Hindlimb muscle (tissue), 1 donor: ENCODE measurements at places on chromosomes 13 and 19. TPM values are rescaled to one million over a fixed set of nuclear protein-coding genes. Genes with fewer than 3 reads are reported as not detected.
A peak's percentile ranks its signal among the peaks of the same experiment; 100 is the strongest.

FFAR3 gene
- polyA plus RNA-seq, result not detected

RGCC gene
- 18.5 TPM for polyA plus RNA-seq

GRCh38 chr13:80196756-80197155, 144.2 kb downstream of the SPRY2 start:
- DNase-seq, result no peak

DNA sequence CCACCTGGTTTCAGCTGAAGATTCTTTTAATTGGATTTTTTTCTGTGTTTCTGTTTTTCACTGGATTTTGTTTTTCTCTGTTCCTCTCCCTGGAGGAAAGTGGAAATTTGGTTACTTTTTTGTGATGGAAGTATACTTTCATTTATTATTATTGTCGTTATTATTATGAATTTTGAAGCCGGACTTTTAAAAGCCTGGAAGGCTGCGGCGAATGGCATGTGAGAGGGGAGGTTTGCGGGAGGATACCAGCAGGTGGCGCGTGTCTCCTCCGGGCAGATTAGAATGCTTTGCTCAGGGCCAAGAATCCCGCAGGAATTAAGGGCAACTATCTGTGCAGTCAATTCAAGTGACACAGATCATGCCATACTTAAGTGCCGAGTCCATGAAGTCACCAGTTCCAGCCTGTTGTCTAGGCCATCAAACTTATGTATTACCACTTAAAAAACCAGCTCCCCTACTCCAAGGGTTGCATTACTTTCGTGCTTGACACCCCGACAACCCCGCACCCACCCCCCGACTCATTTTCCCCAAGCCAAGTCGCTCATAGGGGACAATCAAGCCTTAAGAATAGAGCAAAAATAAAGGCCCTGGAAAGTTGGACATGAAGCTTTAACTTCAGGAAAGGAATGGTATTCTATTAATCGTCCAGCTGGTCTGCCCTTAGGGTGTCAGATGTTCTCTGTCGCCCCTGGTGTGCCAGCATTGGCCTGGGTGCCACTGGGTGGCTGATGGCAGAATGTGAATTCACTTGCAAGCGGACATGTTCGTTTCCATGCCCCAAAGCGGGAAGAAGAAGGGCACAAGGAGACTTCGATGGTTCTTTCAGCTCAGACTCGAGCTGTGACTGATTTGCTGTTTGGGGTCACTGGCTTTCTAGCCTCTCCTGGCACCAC, 1.3 kb upstream of the LRCH1 start:
- no peak for DNase-seq

DNA sequence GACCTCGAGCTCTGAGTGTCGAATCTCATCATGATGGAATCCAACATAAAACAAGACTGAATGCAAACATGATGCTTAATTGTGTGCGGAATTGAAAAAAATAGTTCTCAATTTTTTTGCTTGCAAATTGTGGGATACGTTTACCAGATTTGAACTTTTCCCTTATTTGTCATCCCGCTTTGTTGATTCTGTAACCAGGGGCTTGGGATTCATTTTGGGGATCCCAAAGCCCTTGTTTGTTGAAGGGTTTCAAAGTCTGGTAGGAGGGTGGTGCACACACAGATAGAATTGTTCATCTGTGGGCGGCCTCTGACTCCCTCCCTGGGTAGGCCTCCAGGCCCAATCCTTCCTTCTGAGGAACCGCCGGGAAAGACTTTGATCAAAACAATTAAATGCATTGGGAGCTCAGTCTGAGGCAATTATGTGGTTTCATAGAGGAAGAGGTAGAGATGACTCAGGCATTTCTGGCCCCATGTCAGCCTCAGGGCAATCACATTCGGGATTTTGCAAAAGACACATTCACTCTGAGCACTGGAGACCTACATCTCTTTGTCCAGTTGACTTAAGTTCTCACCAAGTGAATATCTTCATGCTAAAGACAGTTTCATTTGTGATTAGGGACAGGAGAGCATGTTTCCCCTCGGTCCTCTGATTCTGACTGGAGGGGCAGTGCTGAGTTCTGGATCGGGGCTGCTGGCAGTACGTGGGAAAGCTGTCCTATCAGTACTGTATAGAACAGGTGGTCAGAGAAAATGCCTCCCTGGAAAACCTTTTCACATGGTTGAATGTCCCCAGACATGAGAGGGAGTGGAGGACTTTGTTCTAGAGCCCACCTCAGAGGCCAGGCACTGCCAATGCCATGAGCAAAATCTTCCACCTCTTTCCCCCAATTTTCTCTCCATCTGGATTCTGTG, 27.8 kb upstream of the IGFL4 start:
- no peak for DNase-seq

GRCh38 chr19:33627962-33628839, 6.4 kb downstream of the CHST8 start:
- no peak for DNase-seq

DNA sequence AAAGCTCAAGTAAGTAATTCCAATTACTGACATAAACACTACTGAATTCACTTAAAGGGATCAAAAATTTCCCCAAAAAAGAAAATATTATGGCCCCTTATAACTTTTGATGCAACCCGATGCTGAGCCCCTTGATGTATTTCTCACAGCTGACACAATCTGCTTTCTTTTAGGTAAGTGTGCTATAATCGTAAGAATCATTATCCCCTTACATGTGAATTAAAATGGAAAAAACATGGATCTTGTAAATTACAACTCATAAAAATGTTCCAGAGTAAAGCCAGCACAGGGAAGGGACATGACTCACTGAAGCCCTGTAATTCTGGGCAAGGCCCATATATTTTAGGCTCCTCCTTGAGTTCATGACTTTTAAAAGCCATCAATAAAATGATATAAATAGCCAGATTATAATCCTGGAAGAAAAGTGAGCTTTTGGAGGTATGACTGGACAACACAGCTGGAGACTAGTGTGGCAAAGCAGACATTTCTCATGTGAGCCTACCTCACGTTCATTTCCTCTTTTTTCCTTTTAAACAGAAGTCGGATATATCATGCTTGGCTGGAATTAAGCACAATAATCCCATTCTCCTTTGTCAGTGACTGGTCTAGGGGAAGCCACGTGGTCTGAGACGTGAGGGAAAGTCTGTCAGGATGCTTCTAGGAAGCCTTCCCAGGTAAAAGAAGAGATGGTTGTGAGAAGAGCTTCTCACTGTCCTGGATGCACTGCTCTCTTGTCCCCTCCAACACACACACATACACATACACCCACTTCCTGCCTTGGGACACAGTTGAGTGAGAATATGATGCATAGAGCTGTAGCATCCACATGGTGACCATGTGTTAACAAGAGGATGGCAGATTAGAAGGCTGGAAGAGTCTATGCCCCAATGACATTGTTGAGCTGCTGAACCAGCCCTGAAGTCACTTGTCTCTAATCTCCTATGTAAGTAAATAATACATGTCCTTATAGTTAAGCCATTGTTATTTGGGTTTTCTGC, 165.4 kb downstream of the RGCC start:
- DNase-seq, result no peak

DNA sequence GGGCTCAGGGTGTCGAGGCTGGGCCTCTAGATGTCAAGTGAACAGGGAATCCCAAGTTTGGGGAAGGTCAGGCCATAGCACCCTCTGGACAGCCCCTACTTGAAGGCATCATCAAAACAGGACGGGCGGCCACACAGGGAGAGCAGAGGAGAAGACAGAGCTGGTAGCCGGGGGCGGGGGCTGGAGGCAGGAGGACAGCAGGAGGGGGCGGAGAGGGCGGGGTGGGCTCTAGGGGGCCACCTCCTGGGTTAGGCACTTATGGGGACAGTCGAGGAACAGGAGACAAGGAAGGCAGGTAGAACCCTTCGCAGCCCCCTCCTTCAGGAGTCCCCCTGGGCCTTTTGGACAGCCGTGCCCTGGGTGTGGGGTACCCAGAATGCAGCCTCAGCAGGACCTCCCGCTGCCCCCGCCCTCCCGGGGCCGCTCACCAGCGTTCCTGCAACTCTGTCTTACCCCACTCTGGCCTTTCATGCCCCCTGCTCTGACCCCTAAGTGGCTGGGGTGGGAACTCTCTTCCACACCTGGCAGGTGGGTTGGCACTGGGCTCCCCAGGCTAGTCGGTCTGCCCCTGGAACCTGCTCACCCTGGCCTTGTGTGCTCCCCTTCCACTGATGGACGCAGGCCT, 5.8 kb downstream of the SSBP4 start:
- no peak for DNase-seq

GRCh38 chr19:47479701-47480503, 4.1 kb downstream of the KPTN start:
- no peak for DNase-seq

DNA sequence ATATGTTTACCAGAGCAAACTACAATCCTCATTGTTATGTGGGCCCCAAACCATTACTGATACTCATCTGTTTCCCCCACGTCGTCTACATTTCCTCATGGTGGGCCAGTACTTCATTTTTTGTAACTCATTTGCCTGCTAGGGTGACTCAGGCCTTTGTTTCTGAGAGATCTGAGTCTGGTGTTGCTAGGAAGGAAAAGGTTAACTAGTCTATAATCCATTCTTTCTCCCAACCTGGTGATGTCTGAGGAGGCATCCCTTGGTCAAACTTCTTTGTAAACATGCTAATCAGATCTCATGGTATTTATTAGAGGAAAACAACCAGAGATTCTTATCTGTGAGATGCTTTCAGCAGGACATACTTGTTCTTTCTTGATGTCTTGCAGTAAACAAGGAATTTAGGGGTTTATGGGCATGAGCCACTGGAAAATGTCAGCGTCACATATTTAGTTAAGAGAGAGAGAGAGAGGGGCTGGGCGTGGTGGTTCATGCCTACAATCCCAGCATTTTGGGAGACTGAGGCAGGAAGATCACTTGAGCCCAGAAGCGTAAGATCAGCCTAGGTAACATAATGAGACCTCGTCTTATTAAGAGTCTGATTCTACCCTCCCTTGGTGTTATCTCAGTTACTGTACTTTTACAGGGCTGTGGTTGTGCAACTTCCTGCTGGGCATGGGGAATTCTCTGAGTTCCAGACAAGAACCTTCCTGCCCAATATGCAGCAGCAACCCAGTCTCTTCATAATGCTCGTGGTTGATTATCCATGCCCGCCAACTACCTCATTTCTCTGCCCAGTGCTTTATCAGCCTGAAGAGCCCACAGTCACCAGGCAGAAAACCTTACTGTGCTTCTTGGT, 9.7 kb upstream of the DPRX start:
- no peak for DNase-seq

GRCh38 chr13:99356262-99357091, 49.3 kb upstream of the GPR183 start:
- peak; percentile 46 for DNase-seq

DNA sequence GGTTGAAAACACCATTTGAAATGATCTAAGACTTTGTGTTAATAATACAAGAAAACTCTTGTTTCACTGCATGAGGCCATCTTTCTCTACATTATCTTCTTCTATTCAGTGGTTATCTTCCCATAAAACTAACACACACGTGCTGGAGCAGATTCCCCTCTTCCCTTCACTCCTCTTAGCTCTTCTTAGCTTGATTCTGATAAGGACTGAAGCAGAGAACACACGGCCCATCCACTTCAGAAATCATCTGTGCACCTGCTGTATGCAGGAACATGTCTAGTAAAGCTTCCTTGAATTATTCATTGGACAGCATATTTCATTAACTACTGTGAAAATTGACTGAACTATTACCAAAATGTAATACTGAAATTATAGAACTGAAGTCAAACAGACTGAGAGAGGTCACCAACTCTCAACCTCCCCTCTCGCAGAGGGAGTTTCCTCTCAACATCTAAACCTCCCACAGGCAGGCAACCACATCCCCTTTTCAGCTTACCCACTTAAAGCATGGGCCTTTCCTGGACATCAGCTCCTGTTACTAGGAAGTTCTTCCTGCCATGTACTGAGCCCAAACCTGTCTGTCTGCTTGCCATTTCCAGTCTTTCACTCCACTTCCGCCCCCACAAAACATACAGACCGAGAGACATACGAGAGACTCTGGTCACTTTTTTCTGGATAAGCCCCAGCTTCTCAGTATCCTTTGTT, 113.9 kb downstream of the CRYL1 start:
- DNase-seq, result no peak

DNA sequence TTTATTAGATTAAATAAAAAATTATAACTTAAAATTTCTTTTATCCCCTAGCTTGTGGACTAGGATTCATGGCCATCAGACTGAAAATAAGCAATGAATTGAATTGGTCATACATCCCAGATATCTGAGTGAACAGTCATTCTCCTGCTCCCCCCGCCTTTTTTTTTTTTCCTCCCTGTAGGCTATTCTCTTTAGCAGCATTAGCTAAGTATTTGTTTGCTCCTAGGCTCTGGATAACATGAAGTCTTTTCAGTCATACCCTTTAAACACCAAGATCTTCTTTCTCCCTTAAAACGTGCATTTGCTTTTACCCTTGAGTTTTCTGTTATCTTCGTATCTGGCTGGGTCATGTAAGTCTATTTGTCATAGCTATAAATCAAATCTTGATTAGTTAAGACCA, 866.7 kb upstream of the SPRY2 start:
- DNase-seq, result no peak

DNA sequence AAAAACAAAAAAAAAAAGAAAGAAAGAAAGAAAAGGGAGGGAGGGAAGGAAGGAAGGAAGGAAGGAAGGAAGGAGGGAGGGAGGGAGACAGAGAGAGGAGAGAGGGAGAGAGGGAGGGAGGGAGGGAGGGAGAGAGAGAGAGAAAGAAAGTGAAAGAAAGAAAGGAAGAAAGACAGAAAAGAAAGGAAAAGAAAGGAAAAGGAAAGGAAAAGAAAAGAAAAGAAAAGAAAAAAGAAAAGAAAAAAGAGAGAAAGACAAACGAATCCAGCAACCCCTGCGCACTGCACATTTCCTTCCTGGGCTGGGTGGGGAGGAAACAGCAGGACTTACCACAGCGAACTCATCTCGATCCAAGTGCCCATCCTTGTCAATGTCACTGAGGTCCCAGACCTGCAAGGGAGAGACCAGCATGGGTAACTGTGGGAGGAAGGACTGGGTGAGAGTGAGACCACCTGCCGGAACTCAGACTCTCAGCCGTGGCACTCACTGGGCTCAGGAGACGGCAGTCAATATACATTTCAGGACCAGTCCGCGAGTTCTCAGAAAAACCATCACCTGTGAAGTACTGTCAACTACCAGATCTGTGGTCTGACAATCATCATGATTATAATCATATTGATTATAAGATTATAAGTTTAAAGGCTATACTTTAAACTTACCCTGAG, 43.3 kb downstream of the EPS15L1 start:
- DNase-seq, result no peak

- DNase-seq, result no peak
These were observed 282.9 kb downstream of the KLF5 start for GRCh38 chr13:73341748-73342147.

DNA sequence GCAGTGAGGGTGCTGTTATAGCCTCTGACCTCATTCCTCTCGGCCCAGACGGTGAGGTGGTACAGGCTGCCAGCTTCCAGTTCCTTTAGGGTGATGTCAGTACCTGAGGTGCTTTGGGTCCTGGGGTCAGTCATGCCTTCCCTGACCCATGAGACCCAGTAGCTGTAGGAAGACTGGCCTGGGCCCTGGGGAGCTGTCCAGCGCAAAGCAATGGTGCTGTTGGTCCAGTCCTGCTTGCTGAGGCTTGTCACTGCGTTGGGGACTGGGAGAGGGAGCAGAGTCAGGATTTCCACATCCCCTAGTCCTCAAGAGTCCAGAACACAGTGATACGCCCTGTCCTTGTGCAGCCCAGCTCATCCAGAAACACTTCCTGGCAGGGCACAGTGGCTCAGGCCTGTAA, 10.7 kb downstream of the PTPRH start:
- DNase-seq, result no peak
